Left ventricle myocardium superior (tissue), 1 donor: ENCODE measurements at places on chromosomes 1 and 21.

DNA sequence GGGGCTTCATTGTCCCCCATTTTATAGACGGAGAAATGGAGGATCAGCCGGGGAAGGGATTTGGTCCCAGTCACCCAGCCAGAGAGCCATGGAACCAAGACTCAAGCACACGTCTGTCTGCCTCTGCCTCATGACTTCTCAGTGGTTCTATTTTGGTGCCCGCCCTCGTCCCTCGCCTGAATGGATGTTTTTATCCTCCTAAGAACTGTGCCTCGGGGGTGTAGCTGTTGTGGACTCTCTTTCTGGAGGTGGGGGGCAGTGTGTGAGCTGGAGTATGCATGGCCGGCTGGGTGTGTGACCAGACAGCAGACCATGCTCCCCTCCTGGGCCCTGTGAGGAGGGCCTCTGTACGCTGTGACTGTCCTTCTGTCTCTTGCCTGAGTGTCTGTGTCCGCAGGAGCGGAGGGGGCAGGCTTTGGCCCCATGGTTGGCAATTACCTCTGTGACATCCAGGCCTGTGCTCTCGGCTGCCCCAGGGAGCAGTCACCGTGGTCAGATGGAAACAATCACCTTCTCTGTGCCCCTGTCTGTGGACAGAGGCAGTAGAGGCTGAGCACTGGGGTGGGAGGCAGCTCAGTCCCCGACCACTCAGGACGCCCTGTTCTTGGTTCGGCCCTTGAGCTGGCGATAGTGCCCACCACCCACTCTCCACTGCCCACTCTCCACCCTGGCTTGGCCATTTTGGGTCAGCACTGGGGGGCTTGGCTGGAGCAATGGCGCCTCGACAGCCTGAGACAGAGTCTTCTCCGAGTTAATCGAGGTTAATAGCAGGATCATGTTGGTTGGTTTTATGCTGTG is 20.4 kb downstream of the WNT4 start:
- DNase-seq = no peak

- DNase-seq = no peak
Measured at GRCh38 chr1:82843876-82844275, 1043.1 kb downstream of the ADGRL2 start.

GRCh38 chr1:36346741-36347370 is 23.4 kb upstream of the EVA1B start:
- no peak for DNase-seq

DNA sequence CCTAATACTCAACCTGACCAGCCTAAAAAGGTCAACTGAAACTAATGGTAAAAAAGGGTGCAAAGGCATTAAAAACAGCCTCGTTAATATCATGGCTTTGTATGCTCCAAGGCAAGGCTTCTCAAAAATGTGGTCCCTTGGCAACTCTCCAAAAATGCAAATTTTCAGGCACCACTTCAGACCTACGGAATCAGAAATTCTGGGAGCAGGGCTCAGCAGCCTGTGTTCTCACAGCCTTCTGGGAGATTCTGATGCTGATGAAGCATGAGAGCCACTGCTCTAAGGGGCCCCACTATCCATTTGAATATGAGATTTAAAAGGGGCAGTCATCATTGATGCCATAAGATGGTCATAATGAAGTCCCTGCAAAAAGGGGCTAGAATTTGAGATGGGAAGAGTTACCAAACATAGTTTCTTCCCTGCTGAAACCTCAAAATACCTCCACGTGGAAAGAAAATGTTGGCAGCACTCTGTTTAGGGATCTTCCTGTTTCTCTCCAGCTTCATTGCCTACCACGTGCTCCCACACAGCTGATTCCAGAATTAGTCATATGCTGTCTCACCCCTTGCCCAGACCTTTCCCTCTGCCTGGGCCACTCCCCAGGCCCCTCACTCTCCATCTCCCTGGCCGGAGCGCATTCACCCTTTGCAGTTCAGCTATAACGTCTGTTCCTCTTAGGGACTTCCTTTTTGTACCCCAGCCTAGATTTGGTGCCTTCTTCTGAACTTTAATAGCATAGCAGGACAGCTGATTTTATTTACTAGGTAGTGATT is 46.7 kb downstream of the PHC2 start:
- no peak for DNase-seq

- DNase-seq = no peak
Measured at GRCh38 chr1:19360843-19361610, 48.9 kb downstream of the SLC66A1 start.

- no peak for DNase-seq
Measured at GRCh38 chr1:78254517-78254916, 208.8 kb downstream of the GIPC2 start.

GRCh38 chr21:31586118-31586517 is 73.4 kb upstream of the SOD1 start:
- no peak for DNase-seq

- DNase-seq = no peak
Measured at GRCh38 chr1:77627978-77628570, 54.4 kb downstream of the ZZZ3 start.

- DNase-seq = no peak
Measured at GRCh38 chr1:241007668-241008067, 349.3 kb downstream of the RGS7 start.

GRCh38 chr1:209556162-209556690 is 27.3 kb upstream of the CAMK1G start:
- DNase-seq = no peak

- DNase-seq = no peak
Measured at GRCh38 chr1:101367630-101368029, 130.8 kb downstream of the S1PR1 start.

GRCh38 chr1:145708063-145708462 is 895 bp upstream of the PDZK1 start:
- DNase-seq = no peak

DNA sequence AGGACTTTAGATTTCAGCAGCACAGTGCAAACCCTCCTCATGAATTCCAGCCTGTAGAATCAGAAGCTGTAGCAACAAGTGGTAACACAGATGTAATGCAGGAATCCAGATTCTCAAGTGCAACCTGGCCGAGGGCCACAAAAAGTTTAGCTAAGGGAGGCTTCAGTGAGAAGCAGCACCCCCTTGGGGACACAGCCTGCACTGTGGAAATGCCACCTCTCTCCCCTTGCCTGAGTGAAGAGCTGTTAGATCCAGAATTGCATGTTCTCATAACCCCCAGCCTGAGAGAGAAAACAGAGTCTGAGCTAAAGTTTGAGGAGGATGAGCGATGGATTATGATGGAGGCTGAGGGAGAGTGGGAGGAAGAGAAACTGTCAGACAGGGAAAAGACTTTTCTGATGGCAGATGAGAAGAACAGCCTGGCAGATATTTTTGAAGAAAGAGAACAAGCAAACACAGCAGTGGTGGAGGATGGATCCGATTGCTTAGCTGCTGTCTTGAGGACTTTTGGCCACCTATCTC is 80.5 kb upstream of the BMP8A start:
- DNase-seq = peak; percentile 90

GRCh38 chr1:176217461-176218099 is 10.5 kb upstream of the COP1 start:
- no peak for DNase-seq

GRCh38 chr1:7380712-7381111 is 390.4 kb upstream of the VAMP3 start:
- no peak for DNase-seq

DNA sequence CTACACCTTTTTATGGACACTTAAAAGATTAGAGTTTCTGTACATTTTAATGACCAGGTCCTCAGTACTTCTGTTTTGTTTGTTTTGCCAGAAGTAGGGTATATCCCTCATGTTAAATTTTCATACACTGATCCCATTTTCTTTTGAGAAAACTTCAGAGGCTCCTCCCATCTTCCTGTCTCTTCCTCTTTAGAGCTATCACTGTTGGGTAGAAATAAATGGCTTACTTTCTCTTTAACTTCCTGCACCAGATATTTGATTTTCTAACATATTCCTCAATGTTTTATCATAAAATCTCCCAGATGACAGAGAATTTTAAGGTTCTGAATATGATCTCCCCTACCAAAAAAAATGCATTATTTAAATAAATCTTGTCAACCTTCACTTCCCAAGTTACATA is 23.4 kb downstream of the VAV3 start:
- no peak for DNase-seq

DNA sequence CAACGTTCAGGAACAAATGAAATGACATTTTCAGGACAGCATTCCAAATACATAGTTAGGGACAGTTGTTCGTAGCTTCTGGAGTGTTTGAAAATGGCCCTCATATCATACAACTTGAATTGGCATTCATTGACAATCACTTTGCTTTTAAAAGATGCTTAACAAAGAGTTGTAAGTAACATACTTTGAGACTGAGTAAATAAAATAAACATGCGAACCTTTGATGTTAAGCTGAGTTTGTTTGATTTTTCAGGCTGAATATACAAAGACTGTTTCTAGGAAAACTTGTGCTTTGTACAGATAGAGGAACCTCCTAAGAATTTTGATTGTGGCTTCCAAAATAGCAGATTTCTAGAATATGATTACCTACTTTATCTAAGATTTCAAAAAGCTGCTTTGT is 45.3 kb downstream of the ITSN1 start:
- DNase-seq = no peak

DNA sequence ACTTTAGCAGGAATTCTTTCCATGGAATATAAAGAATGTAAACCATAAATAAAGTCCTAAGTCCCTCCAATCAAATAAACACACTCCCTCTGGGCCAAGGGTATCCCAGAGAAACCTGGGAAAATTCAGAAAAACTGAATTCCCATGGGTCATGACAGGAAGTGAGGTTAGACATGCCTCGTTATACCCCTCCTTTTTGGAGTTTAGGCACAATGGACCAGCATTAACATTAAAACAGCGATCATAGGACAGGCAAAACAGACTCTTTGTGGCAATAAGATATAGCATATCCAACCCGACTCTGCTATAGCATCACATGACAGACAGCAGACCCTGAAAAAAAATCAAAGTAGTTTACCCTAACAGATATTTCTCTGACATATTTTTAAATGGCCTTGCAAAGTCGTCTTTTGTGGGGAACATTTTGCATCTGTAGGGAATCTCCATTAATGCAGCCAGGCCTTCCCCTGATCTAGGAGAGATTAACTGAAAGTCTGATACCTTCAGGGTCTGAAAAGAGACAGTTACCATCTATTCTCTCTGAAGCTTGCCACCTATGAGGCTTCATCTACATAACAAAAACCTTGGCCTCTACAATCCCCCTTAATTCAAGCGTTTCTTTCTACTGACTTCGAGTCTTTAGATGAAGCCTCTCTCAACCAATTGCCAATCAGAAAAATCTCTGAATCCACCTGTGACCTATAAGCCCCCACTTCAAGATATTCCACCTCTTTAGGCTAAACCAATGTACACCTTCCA is 143.0 kb upstream of the KCNK1 start:
- DNase-seq = no peak

DNA sequence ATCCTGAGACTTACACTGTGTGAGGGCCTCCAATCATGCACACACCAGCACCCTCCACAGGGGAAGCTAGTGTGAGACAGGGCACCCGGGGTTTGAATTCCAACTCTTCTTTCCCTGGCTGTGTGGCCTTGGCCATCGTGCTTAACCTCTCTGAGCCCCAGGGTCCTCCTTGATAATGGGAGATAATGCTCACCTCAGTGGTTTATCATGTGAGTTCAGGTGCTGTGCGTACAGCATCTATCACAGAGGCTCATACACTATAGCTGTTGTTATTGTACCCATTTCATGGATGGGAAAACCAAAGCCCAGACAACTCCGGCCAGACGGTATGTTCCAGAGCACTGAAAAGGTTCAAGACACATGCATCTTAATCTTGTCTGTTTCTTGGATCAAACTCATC is 16.0 kb upstream of the UBXN10 start:
- no peak for DNase-seq

GRCh38 chr1:39833621-39834385 is 45.1 kb upstream of the BMP8B start:
- DNase-seq = no peak

- DNase-seq = no peak
Measured at GRCh38 chr1:160375788-160376524, 9.1 kb downstream of the NHLH1 start.

DNA sequence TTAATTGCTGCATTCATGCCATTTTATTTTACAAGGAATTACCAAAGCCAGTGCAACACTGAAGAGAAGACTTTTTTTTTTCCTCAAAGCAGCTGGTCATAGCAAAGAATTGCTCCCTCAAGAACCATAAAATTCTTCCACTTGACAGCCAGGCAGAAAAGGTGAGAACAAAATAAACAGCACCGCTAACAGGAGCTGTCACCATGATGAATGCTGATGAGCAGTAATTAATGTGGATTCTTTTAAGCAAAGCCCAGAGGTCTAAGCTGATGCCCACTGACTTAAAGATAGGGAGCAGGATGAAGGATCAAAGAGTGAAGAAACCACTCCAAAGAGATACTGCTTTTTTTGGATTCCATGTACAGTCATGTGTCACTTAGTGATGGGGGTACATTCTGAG is 428.4 kb downstream of the BRINP3 start:
- no peak for DNase-seq

DNA sequence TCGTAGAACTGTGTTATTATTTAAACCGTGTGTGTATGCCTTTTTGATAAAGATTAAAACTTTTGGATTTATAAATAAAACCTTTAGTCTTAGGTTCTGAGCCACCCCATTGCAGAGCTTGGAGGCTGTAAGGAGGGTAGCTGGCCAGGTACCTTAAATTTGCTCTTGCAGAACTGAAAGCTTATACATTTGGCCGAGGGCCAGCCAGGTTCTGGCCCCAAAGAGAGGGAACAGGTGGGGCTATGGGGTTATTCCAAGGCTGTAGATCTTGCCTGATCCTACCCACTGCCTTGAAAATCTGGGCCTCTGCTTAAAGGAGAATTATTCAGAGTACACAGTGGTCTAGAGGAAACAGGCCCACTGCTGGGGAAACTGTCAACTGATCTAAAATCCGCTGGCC is 59.6 kb downstream of the CAMK2N1 start:
- DNase-seq = no peak

DNA sequence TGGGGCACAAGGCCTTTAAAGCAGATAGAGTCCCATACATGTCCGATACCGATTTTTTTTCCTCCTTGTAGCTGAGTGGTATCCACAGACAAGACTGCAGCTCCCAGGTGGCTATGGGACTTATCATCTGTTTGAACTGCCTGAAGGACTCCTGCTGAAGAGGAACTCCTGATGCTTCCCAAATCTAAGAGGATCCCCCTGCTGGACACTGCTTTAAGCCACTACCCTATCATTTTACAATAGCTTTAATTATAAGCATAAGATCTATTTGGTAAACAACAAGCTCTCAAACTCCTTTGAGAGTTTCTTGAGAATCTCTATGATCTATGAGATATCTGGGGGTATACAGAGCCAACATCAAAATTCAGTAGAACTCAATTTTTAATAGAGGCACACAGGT is 11.7 kb downstream of the NDC1 start:
- no peak for DNase-seq

GRCh38 chr1:154608397-154609270 is 648 bp upstream of the ADAR start:
- peak; percentile 59 for DNase-seq

- no peak for DNase-seq
Measured at GRCh38 chr1:24771574-24771973, 26.3 kb downstream of the CLIC4 start.
